ENCODE measurements at places on chromosomes 2 and 18.

GRCh38 chr2:179218848-179219594, 45.6 kb downstream of the SESTD1 start:
- peak; percentile 88 for DNase-seq

DNA sequence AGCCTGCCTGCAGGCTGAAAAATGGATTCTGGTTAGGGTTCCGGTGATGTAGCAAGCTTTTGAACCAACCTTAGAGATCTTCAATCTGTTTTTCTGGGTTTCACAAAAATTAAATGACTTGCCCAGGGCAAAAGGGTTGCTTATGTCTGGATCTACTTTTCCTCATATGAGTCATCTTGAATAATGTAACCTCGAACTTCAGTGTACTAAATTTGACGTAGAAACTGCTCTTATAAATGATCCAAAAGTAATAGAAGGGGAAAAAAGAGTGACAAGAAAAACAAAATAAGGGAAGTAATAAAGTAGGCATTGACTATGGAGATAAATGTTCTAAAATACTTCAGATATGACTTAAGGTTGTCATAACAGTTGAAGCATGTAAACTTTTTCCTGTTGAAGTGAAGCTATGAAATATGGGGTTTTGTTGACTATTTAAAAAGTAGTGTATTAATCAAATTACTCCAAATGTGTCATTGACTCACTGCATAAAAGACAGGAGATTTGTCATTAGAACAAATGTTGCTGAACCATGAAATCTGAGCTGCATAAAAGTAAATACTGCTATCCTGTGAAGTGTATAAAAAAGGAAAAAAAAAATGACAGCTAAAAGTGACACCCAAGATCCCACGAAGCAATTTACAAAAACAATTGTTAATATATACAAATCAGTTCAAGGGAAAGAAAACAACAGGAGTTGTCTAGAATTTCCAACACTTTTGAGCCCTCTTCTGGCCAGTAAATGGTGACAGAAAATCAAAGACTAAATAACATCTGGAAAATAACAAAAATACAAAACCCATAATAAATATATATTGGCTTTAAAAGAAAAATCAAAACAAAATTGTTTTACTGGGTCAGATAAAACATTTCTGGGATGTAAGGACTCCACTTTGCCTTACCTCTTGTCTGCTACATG, 103.6 kb upstream of the SERPINE2 start:
- peak; percentile 74 for DNase-seq

DNA sequence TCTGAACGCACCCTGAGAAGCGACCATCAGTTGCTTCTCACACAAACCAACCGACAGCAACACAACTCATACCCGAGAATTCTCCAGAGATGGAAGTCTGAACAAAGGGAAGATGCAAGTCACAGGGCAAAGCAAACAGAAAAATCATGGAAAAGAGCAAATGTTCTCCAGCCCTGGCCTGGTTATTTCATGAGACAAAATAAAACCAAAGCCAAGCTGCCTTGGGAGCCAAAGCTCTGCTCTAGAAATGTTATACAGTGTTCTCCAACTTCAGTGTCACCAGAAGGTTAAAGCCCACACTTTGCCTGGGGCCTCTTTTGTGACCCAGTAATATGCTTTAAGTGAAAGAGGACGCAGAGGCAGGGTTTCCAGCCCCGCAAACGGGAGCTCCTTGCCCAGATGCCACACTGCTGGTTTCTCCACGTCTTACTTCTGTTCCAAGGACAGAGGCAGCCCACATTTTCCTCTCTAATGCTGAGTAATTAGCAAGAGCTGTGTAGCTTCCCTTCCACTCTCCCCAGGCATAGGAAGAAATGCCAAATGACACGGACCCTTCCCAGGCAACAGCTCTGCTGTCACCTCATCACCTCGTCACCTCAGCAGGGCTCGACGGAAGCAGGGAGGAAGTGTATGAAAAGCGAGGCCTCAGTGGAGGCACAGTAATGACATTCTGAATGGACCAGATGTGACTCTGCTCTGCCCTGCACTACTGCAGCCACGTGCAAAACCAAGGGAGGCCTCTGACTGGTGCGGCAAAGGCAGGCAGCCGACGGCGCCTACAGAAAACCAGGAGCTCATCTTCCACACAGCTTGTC, 64.7 kb downstream of the FBXO15 start:
- no peak for DNase-seq

DNA sequence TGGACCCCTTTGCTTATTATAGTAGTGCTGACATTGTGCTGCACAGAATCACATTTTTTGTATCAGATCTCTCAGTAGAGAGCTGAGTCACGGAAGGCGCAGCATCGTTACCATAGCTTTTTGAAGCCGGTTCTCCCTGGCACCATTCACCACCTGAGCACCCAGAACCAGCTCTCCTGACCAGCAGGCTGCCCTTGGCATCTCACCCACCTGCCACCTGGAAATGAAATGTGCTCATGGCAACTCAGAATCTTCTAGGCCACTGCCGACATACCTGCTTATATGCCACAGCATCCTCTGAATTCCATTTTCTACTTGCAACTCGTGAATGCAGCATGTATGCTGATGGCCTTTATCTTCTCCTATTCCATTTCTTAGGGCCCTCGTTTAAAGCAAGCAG, 62.7 kb downstream of the COA5 start:
- DNase-seq, result no peak

GRCh38 chr2:79219383-79219988, 59.9 kb upstream of the REG3A start:
- DNase-seq, result peak; percentile 7

GRCh38 chr18:37666991-37667390, 101.4 kb upstream of the CELF4 start:
- DNase-seq, result no peak

DNA sequence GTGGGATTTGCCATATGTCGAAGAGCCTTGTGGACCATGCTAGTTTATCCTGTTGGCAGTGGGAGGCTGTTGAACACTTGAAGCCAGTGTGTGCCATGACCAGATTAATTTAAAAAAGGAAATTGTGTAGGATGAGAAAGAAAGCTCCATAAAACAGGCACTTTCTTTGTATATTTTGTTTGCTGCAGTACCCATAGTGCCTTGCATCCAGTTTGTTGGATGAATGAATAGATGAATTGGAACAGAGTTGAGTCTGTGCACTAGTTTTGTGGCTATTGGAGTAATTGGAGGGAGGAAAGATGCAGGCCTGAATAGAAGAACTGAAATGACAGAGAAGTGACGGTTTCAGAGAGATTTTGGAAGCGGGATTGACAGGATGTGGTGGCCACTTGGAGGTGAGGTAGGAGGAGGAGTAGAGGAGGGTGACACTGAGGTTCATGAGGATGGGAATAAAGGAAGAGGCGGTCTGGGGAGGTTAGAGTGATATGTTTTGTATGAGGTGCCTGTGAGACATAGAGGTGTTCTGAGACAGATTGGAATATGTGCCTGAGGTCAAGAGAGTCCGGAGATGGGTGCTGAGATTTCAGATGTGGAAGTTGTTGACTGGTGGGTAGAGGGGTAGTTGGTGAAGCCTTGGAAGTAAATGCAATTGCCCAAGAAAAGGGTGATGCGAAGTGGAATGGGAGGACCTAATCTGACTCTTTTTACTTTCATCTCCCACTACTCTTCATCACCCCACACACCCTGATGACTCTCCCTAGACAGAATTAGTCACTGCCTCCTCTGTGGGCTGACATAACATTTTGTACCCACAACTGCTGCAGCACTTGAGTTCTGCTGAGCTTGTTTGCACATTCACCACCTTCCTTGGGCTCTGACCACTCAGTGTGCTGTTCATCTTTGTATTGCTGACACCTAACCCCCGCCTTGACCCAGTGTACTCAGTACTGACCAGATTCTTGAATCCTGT, 5.1 kb downstream of the DGUOK start:
- no peak for DNase-seq

DNA sequence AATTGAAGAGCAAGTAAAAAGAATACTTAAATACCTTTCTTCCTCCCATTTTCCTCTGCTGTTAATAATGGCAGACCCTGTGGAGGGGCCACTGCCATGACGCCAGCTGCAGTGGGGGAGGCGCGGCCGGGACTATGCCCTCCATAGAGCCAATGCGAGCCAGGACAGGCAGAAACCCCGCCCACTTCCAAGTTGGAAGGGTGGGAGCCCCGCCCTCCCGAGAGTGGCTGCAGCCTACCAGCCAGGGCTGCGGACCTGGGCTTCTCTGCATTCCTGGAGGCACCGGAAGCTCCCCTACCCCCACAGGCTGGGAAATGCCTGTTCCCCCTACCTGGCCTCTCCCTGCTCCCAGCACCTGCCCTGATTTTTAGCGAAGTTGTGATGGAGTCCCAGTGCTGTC, 439.4 kb upstream of the CDH19 start:
- DNase-seq, result no peak

DNA sequence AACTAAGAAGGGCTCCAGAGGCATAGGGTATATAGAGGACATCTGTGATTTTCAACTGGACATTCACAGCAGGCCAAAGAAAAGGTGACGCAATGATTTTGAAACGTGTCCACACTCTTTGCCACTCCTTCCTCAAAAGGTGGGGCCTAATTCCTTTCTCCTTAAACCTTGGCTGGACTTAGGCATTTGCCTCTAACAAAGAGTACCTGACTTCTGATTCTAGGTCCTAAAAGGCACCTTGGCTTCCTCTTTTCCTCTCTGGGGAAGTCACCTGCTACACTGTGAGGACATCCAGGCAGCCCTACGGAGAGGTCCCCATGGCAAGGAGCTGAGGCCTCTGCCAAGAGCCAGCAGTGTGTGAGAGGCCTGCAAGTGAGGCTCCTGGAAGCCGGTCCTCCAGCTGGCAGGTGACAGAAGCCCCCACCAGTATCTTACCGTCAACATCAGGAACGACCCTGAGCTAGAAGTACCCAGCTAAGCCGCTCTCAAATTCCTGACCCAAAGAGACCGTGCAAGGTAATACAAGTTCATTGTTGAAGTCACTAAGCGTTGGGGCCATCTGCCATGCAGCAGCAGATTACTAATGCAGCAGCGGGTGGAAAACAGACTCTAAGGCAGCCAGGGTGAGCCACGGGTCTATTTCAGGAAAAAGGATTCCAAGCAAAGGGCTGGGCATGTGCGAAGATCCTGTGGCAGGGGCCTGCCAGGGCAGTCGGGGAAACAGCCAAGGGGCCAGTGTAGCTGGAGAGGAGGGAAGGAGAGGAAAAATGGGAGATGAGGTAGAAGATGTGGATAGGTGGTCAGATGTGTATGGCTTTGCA, 7.4 kb upstream of the HES6 start:
- DNase-seq, result no peak

DNA sequence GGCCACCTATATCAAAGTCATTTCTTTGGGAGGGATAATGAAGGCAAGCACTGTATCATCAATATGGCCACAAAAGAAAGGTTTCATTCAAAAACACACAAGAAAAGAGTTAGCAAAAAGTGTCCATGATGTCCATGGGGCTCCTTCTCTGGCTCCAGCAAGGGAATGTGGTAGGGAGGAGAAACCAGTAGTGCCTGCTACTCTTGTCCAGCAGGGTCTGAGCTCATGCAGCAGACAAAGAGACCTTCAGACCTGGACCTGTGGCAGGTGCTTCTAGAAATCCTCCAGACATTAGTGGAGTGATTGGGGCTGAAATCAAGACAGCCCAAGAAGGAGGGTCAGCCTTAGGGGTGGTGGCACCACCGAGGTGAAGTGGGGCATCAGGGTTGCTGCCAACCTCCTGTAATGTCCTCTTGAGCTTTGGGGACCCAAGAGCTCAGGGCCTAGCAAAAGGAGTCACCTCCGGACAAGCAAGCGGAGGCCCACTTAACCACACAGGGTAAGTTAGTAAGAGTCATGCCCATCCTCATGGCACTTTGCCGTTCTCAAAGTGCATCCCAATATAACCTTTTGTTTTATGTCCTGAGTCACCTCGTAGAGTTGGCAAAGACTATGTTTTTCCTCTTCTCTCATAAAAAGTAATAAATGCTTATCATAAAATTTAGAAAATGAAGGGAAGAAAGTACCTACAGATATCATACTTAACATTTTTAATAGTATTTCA, 112.6 kb upstream of the YPEL5 start:
- no peak for DNase-seq

GRCh38 chr2:37847792-37848191, 77.3 kb upstream of the RMDN2 start:
- DNase-seq, result no peak

DNA sequence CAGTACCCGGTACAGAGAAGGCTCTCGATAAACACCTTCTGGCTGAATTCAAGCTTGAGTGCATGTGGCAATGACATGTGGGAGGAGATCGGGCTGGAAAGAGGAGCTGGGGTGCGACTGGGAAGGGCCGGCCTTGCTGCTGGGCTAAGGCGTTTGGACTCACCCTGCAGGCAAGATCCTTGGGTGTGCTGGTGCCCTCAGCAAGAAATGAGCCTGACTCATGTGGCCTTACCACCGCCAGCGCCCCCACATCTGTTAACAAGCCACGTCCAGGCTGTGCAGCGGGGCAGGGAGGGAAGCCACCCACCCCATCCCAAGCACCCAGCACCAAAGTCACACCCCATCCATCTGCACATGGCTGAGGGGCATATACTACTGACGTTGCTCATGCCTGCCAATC, 1.3 kb downstream of the HS1BP3 start:
- DNase-seq, result no peak
